ENCODE measurements at places on chromosomes 2 and 18. TPM values are rescaled to one million over a fixed set of nuclear protein-coding genes. Genes with fewer than 3 reads are reported as not detected.

Gene ZNF892
- total RNA-seq = 7.1 TPM

Gene GTF2A1L
- not detected for total RNA-seq

Gene APLF
- 2.3 TPM for total RNA-seq

Gene DTNB
- total RNA-seq = 4.8 TPM

Gene REG1B
- total RNA-seq = not detected

Gene DIS3L2
- total RNA-seq = 31.6 TPM

Gene COL5A2
- 32.7 TPM for total RNA-seq

- no peak for DNase-seq
Observed at GRCh38 chr18:42936289-42936688, 179.2 kb downstream of the RIT2 start.

GRCh38 chr2:216146573-216146972 lies 37.4 kb downstream of the XRCC5 start:
- DNase-seq = no peak

DNA sequence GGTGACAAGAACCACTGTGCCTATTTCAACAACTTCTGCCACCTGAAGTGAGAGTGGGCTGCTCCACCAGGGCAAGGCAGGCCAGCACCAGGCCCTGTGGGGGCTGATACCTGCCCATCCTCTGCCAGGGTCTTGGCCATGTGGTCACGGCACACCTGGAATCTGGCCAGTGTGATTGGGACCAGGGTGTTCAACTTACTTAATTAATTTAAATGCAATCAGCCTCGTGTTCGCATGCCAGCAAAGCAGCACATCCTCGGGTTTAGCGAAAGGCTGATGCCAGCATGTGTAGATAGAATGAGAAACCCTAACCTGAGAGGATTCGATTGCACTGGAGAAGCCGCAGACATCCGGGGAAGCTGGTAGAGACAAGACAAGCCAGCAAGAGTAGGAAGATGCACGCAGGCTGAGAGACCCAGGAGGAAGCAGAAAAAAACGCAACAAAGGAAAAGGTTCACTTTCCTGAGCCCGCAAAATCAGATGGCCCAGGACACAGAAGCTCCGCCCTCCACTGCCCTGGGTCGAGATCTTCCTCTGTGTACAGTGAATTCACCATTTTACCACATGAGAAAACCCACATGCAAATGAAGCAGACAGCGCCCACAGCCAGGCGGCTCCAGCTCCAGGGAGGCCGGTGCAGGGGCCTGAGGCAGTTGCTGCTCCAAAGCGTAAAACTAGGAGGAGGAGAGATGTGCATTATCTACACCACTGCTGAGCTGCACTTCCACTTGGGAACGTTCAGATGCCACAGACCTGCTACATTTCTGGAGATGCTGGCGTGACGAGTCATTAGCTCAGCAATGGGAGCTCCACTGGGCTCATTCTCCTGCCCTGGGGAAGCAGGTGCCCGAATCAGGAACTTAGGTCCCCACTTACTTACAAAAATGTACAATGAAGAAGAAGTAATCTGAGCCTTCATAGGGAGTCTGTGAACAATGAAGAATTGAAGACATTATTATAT lies 92.1 kb downstream of the TMEM18 start:
- DNase-seq = no peak

GRCh38 chr2:150732064-150732463 lies 244.6 kb upstream of the RND3 start:
- peak; percentile 89 for DNase-seq

DNA sequence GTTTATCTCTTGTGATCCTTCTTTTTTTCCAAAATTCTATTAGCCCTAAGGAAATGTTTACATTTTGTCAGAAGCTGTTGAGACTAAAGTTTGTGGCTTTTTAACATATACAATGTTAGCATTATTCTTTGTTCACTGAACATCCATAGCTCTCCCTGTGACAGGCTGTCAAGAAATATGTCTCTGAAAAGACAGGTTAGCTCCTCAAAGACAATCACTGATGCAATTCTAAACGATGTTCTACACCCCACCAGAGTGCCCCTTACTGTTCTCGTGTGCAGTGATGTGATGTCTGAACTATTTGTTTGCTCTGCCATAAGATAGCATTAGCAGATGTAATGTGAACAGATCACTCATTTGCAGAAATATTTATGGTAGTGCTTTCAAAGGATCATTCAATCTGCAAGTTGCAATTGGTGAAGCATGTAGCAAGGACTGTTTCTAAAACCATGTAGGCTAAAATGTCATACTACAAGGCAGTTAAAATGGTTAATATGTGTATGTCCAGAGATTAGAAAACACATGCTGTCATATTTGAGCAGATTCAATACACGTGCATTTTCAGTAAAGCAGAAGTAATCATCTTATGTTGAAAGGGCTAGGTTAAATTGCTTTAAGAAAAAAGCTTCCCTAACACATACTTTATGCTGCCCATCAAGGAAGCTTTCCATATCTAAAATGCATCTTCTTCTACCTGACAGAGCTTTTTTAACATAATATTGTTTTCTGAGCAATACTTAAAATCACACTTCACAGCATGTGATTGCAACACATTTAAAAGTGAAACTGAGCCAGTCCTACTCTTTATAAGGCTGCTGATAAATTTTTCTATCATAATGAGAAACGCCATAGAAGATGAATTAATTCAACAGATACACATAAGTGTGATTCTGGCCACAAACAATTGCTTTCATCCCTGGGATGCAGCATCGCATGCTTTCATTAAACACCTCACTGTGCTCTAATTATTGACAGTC lies 285.7 kb upstream of the UBE2E3 start:
- no peak for DNase-seq

GRCh38 chr2:49973917-49974368 lies 819.6 kb upstream of the FSHR start:
- no peak for DNase-seq

DNA sequence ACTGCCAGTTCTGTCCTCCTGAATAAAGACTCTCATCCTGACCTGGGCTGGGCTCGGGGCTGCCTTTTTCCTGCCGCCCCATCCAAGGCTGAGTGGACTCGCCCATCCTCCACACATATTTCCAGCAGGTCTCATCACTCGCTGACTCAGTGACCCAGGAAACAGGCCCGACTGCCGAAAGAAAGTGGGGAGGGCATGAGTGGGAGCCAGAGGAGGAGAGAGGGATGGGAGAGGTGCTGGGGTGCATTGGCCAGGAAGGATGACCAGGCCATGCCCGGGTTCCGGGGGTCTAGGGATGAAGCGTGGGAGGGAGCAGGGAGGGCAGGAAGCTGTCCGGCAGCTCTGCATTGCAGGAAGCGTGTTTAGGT lies 66.7 kb downstream of the TWIST2 start:
- no peak for DNase-seq

DNA sequence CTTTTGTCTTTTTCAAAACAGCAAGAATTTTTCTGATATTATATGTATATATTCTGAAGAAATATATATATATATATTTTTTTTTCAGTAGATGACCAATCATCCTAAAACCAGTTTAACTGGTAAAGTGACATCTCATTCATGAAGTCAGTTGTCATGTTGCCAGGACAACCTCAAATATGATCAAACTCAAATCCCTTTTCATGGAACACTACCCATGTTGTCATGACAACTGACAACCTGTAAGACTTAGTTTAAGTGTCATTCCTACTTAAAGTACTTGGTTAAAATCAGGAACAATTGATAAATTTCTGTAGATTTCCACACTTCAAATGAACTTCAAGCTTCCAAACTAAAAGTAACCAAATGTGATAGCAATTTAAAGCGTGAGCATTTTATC lies 101.8 kb upstream of the ERBB4 start:
- no peak for DNase-seq

DNA sequence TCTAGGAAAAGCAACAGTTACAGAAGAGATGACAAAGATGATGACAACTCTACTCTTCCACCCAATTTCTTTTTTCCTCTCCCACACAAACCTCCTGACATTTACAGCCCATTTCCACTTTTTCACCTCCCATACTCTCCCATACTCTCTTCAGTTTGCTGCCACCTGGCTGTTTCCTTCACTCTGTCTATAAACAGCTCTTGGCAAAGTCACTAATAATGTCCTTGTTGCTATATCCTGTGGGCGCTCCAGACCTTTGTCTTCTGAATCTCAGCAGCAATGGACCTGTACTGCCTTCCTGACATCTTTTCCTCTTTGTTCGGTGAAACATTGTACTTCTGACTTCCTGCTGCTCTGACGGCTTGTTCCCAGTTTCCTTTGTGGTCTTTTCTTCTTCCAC lies 60.7 kb upstream of the CAVIN2 start:
- DNase-seq = no peak

DNA sequence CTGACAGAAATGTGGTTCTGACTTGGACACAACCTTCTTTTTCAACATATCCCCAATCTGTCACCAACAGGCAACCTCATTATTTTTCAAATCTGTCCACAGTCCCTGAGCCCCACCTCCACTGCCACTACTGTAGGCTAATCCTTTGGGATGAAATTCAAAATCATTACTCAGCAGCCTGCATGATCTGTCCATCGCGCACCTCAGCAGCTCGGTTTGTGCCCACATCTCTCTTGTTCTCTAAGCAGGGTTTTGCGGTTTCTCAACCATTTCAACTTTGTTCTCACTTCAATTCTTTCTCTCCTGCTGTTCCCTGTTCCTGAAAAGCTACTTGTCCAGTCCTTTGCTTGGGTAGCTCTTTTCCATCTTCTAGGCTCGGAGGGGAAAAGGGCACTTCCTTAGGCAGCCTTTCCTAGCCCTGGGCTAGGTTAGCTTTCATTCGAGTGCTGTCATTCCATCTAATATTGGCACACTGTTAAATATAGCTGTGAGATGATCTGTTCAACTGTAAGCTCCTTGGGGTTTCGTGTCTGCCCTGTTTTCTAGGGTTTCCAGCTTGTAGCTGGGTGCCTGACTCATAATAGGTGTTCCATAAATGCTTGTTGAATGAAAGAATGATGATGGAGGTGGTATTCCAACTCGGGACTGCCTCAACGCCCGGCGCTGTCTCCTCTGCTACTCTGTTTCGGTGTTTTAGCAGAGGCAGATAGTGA lies 653 bp upstream of the ANKAR start:
- no peak for DNase-seq

- DNase-seq = no peak
Observed at GRCh38 chr2:172900871-172901270, 165.2 kb downstream of the RAPGEF4 start.

DNA sequence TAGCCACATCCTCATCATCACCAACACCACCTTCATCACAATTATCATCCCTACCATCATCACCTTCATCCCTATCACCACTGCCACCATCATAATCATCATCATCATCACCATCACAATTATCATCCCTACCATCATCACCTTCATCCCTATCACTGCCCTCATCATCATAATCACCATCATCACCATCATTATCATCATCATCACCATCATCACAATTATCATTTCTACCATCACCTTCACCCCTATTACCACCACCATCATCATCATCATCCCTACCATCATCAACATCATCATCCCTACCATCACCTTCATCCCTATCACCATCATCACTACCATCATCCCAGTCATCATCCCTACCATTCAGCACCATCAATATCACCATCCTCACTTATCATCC lies 140.5 kb downstream of the LOXHD1 start:
- no peak for DNase-seq

DNA sequence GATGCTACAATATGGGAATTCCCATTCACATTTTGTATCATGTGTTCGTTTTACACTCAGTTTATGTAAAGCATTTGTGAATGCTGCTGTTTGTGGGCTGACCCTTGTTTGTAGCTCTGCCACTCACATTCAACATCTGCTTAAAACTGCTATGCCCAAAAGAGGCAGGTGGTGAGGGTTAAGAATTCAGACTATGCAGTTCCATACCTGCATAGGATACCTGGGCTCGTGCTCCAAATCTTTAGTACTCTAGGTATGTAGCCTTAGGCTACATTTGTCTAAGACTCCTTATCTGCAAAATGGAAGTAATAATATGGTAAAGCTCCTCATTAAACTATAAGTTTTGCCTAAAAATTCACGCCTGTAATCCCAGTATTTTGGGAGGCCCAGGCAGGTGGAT lies 199.5 kb downstream of the GPD2 start:
- no peak for DNase-seq

GRCh38 chr2:149658553-149658952 lies 71.0 kb upstream of the MMADHC start:
- no peak for DNase-seq

GRCh38 chr18:29311580-29311979 lies 1134.7 kb upstream of the CDH2 start:
- no peak for DNase-seq

GRCh38 chr2:172253190-172254052 lies 150.7 kb upstream of the DLX2 start:
- DNase-seq = peak; percentile 97

- no peak for DNase-seq
Observed at GRCh38 chr2:143550500-143550899, 421.3 kb downstream of the ARHGAP15 start.

- no peak for DNase-seq
Observed at GRCh38 chr18:54961016-54961423, 1.8 kb upstream of the CCDC68 start.

GRCh38 chr18:48782381-48782861 lies 168.3 kb downstream of the SMAD7 start:
- no peak for DNase-seq

- DNase-seq = no peak
Observed at GRCh38 chr2:16622399-16622968, 43.1 kb downstream of the CYRIA start.

DNA sequence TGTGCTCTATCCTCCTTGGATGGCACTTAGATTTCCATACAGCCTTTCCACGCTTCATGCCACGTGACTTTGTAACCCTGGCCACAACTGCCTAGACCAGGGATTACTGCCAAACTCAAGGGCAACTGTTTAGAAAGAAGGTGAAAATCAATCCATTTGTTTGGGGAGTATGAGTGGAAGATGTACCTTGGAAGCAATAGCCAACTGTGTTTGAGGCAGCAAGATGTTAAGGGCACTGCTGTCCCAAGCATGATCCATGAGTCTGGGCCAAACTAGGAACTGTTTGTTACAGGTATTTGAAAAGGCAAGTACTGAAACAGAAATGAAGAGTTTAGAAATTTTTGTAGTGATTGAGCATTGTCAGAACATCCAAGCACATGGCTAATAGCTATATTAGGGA lies 138.9 kb downstream of the CDC42EP3 start:
- no peak for DNase-seq

GRCh38 chr2:109064660-109065390 lies 64.2 kb upstream of the SH3RF3 start:
- DNase-seq = peak; percentile 10

GRCh38 chr2:18856765-18857164 lies 267.4 kb upstream of the NT5C1B start:
- DNase-seq = no peak
